Airway epithelial cell (primary cell): ENCODE measurements at places on chromosomes 13 and 19. TPM values are rescaled to one million over a fixed set of nuclear protein-coding genes. Genes with fewer than 3 reads are reported as not detected.

DACT3 gene
- total RNA-seq, result not detected in 2 replicates

DAZAP1 gene
- 62.3 and 89.2 TPM in 2 replicates for total RNA-seq

ICAM5 gene
- 3.6 and 4.9 TPM in 2 replicates for total RNA-seq

KLF1 gene
- total RNA-seq, result not detected in 2 replicates

IL11 gene
- 5.5 and 6.1 TPM in 2 replicates for total RNA-seq

KLC3 gene
- total RNA-seq, result 50.2 and 51.0 TPM in 2 replicates

TJP3 gene
- 7.5 and 10.6 TPM in 2 replicates for total RNA-seq

SPTBN4 gene
- total RNA-seq, result 0.07 and 0.28 TPM in 2 replicates

SLITRK6 gene
- total RNA-seq, result 12.8 and 17.8 TPM in 2 replicates

PRSS57 gene
- not detected in 2 replicates for total RNA-seq

PRR22 gene
- total RNA-seq, result 0.21 and 0.46 TPM in 2 replicates

IFNL1 gene
- total RNA-seq, result not detected in 2 replicates

SLC25A41 gene
- not detected in 2 replicates for total RNA-seq

CGB7 gene
- 0.23 and 2.3 TPM in 2 replicates for total RNA-seq

PCP2 gene
- not detected in 2 replicates for total RNA-seq

NCR1 gene
- not detected in 2 replicates for total RNA-seq

DLL3 gene
- 1.3 and 1.4 TPM in 2 replicates for total RNA-seq

GSX1 gene
- not detected in 2 replicates for total RNA-seq

NRTN gene
- 0.23 TPM in 1 of 2 replicates, not detected in the other for total RNA-seq

TBXA2R gene
- 0.49 TPM in 1 of 2 replicates, not detected in the other for total RNA-seq

MED29 gene
- 18.8 and 22.2 TPM in 2 replicates for total RNA-seq

LIN37 gene
- total RNA-seq, result 10.4 and 43.5 TPM in 2 replicates

KCTD12 gene
- 20.7 and 25.5 TPM in 2 replicates for total RNA-seq

PPM1N gene
- 3.0 and 3.9 TPM in 2 replicates for total RNA-seq

ZNF730 gene
- 1.2 and 1.4 TPM in 2 replicates for total RNA-seq

KIR3DL2 gene
- not detected in 2 replicates for total RNA-seq

MIR17HG gene
- 3.7 and 5.1 TPM in 2 replicates for total RNA-seq
